ENCODE measurements at places on chromosomes 4 and X.

GRCh38 chr4:109548655-109549054 is 11.4 kb upstream of the MCUB start:
- peak; percentile 88 for DNase-seq

DNA sequence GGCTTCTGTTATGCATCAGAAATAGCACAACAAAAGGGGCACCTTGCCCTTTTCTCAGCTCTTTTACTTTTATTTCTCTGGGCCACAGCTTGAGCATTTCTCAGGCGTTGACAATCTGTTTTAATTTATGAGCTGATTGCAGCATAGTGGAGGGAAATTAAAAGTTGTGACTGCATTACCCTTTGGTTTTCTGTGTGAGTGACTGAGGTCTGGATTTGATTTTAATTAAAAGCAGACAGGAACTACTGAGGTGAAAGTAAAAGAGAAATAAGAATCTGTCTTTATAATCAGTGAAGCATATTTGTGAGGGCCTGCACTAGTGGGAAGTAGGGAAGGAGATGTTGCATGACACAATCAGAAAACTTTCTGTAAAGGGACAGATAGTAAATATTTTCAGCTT is 43.4 kb upstream of the GEMIN8 start:
- no peak for DNase-seq

DNA sequence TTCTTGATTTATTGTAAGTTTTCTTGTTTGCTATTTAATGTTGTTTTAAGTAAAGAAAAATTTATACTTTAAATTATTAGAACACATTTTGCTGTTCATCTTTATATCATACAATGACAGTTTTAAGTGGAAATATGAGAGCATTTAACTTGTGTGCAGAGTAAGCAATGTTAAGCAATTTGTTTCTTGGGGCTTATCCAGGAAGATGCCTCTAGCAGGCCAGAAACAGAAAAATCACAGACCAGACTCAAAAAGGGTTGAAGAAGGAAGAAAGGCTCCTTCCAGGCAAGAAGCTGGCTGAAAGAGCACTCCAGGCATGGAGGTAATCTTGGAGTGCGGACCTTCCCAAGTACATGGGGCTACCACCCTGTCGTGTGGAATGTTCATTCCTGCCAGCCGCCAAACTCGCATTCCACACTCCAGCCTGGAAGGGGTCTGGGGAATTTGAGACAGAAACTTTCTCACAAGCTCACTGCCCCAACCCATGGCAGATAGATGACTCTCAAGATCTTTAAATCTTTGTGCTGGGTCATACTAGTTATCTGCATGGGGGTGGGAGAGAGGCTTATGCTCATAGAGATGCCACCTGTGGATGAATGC is 1521.3 kb upstream of the AGA start:
- DNase-seq = no peak

- peak; percentile 56 for DNase-seq
Observed at GRCh38 chr4:78529569-78530209, 21.9 kb upstream of the ANXA3 start.

DNA sequence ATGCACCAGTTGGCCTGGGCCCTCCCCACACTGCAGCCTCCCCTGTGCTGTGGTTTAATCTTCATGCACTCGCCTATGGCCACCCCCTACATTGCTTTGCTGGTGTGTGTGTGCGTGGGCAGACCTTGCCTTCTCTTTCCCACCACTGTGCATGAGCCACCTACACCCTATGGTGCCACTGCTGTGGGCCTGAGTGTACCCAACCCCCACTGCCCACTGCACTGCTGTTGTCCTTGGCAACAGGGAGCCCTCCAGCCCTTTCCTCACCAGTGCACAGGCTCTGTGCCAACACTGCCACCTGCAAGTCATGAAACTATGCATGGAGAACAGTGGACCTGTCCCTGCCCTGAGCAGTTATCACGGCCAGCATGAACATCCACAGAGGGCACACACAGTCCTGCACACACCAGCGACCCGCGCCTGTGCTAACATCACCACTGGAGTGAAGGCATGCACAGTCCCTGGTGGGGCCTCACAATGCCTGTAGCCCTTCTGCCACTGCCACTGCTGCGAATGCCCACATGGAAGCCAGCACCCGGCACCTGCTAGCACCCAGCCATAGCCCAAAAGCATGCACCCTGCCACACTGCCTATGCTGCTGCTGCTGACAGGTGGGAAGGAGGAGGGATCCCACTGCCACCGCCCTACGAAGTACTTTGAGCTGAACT is 237.8 kb upstream of the ARSJ start:
- no peak for DNase-seq

DNA sequence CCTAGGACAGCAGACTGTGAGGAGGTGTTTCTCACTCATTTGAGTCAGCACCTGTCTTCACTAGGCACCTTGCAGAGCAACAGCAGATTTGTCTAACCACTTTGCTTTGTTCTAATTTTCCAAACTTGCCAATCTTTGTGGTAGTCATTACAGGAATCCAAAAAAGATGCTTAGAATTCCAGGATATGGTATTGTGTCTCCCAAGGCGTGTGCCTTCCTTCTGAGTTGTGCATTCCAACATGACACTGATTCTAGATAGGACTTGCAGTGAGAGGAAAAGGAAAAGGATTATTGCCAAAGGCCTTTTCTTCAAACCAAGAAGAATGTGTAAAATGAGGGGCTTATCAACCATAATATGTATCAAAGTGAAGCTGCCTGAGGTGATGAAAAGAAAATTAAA is 126.2 kb downstream of the MAPK10 start:
- peak; percentile 72 for DNase-seq

All from fibroblast of pulmonary artery (primary cell).